ENCODE measurements at places on chromosomes 16 and 17.

DNA sequence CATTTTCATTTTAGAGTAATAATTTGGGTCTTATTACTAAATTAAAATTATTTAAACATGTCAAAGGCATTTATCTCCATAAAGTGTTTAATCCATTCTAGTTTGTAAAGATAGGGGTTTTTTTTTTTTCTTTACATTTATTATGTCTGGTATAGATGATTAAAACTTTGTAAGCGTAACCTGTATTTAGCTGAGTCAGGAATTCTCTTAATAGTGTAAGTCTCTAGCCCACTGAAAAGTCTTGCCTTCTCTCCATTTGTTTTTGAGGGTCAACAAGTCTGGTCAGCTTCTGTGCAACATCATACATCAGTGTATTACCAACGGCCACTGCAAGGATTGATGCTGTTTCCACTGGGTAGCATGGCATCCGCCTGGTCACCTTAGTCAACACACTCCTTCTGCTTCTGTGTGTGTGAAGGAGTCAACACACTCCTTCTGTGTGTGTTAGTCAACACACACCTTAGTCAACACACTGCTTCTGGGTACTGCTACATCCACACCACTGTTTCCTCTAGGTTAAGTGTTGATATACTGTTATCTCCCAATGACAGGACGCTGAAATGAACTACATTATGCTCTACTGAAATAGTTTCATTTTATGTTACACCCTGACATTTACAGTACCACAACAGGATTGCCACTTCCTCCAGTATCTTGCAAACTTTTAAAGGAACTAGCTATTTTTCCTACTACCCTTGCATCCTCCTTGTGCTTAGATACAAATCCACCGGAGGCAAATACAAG lies 37.3 kb upstream of the VWA3A start:
- no peak for DNase-seq

DNA sequence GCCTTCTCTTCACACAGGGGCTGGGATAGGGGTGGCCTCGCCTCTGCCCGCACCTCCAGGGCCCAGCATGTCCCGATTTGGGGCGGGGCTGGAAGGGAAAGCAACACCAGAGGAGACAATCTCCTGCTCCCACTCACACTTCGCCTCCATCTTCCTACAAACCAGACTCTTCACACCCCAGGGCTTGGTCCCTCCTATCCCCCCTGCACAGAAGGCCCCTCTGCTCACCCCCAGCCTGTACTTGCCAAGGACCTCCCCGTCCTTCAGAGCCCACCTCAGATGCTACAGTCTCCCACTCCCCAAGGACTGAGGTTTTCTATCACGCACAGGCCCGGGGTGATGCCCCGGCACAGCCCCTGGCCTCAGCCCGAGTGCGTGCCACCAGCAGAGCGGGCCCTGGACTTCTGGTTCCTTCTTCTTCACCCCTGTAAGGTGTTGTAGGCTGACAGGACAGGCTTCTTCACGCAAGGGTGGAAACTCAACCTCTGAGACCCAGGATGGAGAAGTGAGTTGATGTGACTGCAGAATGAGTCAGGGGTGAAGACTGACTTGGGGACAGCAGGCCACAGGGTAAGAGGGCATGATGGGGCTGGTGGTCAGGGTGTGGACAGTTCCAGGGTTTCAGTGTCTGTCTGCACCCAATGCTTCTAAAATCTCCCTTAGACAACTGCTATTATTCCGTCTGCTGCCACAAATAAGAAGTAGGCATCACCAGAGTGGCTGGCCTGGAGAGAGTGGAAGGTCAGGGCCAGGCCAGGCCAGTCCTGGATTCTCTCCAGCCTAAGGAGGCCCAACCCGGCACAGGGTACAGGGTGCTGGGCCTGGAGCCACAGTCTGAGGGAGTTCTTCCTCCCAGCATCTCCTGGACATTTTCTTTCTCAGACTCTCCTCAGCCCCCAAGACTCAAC lies 2.5 kb downstream of the ITGAE start:
- no peak for DNase-seq

- DNase-seq, result no peak
Measured at GRCh38 chr17:19248151-19248927, 11.2 kb downstream of the EPN2 start.

DNA sequence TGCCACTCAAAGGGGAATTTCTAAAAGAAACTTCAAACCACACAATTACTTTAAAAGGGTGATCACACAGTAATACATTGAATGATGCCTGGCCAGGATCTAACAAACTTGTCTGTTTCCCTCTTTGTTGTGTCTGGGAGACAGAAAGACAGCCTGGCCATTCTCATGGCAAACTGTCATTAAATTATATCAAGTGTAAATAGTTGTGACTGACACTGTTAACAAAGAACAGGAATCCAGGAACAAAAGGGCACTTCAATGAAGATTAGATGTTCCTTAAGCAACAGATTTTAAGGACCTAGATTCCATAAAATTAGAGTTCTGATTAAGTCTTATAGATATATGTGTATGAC lies 383.6 kb downstream of the KCNJ2 start:
- DNase-seq, result no peak

GRCh38 chr17:71188811-71189492 lies 931.9 kb upstream of the SOX9 start:
- DNase-seq, result no peak

DNA sequence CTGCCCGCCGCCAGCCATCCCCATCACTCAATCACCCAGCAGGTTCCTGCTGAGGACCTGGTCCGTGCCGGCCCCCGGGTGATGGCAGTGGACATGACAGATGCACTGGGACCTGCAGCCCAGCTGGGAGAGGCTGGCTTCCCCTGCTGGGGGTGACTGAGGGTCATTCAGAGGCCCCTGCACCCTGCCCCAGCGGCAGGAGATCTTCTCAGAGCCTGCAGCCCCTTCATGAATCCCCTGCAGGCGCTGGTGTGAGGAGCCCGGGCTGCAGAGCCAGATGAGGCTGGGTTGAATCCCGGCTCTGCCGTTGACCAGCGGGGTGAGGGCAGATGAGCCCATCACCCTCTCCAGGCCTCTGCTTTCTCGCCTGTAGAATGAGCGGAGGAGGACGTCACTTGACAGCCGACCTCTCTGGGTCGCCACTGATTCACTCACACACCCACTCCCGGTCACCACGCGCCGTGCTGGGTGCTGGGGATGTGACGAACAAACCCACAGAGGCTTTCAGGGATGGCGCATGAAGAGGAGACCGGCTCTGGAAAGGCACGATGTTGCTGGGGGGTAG lies 95.2 kb upstream of the CIBAR2 start:
- DNase-seq, result no peak

Measured in activated CD8-positive, alpha-beta T cell treated with anti-CD3 and anti-CD28 coated beads, Interleukin-2, amount 10 ng/mL, durations not matched to agents 7 days and 5 days (primary cell).